ENCODE measurements at places on chromosomes 12 and 14. TPM values are rescaled to one million over a fixed set of nuclear protein-coding genes. Genes with fewer than 3 reads are reported as not detected.

Gene MDM2
- 75.9 TPM for total RNA-seq

Gene TCTN1
- total RNA-seq, result 31.4 TPM

Gene ADCY4
- 32.7 TPM for total RNA-seq

Gene SLC38A1
- total RNA-seq, result 44.7 TPM
